ENCODE measurements at places on chromosomes 11 and 22.

GRCh38 chr11:93942176-93942575 is 79.0 kb upstream of the HEPHL1 start:
- no peak for DNase-seq

GRCh38 chr11:13463779-13464290 is 813 bp upstream of the BTBD10 start:
- no peak for DNase-seq

DNA sequence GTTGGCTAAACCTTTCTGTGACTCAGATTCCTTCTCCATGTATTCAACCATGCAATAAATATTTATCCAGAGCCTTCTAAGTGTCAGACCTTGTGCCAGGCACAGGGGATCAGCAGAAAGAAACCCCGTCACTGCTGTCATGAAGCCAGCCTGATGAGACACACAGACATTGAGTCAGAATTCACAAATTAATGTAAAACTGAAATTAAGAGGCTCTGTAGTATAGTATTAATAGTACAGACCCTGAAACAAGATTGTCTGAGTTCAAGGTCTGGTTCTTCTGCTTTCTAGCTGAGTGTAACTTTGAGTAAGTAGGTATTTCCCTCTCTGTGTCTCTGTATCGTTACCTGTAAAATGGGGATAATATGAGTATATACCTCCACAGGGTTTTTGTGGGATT is 46.9 kb downstream of the ME3 start:
- no peak for DNase-seq

- no peak for DNase-seq
These were observed 1.9 kb upstream of the BCL9L start for GRCh38 chr11:118927554-118928100.

- no peak for DNase-seq
These were observed 356.5 kb downstream of the INSC start for GRCh38 chr11:15471048-15471894.

DNA sequence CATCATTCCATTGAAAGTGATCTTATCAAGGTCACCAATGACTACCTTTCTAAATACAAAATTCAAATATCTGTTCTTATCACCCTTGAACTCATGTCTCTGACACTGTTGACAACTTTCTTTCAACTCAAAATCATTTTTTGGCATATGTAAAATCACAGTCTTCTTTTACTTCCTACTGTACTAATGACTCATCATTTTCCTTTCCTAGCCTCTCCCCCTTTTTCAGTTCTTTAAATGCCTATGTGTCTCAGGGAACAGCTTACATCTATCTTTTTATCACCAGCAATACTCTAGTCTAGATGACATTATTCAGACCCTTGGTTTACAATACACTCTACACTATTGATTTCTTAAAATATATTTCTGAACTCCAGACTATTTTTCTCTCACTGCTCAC is 2220.7 kb upstream of the RAG2 start:
- no peak for DNase-seq

- no peak for DNase-seq
These were observed 42.7 kb downstream of the IGLL1 start for GRCh38 chr22:23537416-23537815.

DNA sequence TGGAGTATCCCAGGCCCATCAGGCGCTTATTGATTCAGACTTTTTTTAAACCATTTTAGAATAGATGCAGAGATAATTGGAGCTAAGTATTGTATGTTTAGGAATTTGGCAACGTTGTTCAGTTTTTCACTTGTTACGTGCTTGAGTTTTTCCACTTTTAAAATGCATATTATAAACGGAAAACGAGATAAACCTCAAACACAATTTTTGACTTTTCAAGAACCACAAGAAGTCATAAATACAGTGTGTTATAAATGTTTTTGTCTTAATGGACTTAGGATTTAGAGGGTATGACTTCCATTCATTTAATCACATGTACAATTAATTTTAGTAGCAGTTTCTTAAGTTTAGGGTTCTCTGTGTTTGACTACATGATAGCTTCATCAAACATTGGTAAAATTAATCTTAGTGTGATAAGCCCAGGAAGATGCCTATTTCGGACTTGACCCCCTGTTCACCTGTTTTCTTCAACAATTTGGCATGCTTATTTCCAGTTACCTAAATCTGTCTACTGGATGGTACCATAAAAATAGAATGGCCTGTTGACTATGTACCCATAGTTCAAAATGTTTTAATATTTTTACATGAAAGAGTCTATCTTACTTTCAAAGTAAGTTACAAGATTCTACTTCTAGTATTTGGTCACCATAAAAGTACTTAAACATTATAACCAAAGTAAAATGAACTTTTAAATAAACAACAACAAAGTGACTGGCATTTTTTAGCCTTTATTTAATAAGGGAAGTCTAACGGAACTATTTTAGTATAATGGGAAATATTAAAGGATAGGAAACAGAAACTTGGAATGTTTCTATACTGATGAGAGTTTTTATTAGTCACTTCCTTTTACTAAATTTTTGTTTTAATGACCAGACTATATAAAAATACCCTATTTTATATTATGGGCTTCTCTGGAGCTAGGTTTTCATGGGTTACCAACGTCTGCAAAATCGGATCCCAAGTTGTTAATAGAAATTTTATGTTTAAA is 1.4 kb downstream of the ZC3H12C start:
- no peak for DNase-seq

- no peak for DNase-seq
These were observed 4.8 kb downstream of the SMTN start for GRCh38 chr22:31085928-31086327.

- no peak for DNase-seq
These were observed 152.4 kb upstream of the ZC3H12C start for GRCh38 chr11:109940816-109941215.

DNA sequence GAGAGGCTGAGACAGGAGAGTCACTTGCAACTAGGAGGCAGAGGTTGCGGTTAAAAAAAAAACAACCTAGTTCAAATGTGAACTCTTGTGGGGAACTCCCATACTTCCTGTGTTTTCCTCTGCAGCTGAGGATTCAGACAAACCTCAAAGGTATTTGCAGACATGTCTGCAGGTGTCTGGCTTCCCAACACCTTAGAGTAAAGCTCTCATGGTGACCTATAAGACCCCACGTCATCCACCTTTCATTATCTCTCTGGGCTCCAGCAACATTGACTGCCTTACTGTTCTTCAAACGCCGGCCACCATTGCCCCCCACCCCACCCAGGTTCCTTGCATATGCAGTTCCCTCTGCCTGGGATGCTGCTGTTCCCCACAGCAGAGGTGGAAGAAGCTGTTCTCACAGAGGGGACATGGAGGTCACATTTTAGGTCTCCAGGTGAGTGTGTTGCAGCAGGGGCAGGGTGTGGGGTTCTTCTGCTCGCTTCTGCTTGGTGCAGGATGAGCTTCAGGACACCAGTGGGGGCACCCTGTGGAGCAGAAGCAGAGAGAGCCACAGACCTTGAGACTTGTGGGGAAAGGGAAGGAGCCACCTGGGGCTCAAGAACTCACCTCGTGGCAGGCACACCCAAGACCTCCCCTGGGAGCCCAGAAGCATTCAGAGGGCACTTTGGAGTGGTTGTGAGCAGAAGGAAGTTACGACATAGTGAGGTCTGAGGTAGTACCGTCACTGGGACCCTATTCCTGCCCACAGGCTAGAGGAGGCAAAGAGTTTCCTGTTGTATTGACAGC is 203.2 kb downstream of the CSNK2A3 start:
- DNase-seq, result no peak

- DNase-seq, result no peak
These were observed 19.2 kb downstream of the TBX1 start for GRCh38 chr22:19779685-19780268.

DNA sequence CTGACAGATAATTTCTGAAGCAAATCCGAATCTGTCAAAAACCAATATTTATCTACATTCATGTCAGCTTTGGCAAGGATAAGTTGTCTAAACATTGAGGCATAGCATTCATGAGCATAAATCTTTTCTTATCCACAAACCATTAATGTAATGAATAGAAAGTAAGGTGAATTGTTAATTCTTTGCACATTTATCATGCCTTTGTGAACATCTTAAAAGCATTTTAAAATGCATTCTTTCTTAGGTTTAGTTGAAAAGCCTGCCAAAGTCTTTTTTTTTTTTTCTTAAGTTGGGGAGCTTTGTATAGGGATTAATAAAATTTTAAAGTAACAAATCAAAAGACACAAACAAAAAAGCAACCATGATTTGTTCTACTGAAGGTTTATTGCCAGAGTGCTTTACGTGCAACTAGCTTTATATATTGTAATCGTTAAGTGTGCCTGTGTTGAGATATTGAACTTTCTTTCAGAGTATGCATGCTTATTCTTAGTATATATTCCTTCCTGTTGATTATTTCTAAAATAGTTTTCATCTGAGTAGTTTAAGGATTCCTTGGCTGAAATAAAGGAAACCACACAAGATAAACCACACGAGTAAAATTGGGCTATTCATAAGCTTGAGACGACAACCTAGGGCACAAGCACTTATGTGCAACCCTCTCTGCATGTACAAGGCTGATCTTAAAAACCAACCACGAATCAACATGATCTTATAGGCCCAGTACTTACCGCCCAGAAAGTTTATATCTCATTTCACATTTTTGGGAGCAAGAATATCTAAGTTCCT is 1110.9 kb upstream of the CNTN5 start:
- DNase-seq, result no peak

- DNase-seq, result no peak
These were observed 18.2 kb downstream of the ZBTB16 start for GRCh38 chr11:114077482-114078305.

DNA sequence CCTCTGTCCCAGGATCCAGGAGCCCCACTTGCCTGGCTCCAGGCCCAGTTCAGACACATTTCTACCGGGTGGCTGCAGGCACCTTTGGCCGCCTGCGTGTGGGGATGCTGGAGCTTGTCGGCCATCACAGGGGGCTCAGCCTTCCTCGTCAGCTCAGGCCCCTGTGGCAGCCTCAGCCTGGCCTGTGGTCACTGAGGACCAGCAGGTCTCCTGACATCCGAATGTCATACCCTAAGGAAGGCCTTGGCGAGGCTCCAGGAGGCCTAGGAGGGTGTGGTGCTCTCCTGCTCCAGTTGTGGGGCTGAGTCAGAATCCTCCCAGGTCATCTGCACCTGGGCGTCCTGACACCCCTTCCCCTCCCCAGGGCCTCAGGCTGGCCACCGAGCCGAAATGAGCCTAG is 14.9 kb upstream of the SOX10 start:
- DNase-seq, result no peak

- DNase-seq, result peak; percentile 89
These were observed 56.0 kb downstream of the DCUN1D5 start for GRCh38 chr11:103035791-103036434.

GRCh38 chr11:22193348-22194051 is 615 bp downstream of the ANO5 start:
- no peak for DNase-seq

DNA sequence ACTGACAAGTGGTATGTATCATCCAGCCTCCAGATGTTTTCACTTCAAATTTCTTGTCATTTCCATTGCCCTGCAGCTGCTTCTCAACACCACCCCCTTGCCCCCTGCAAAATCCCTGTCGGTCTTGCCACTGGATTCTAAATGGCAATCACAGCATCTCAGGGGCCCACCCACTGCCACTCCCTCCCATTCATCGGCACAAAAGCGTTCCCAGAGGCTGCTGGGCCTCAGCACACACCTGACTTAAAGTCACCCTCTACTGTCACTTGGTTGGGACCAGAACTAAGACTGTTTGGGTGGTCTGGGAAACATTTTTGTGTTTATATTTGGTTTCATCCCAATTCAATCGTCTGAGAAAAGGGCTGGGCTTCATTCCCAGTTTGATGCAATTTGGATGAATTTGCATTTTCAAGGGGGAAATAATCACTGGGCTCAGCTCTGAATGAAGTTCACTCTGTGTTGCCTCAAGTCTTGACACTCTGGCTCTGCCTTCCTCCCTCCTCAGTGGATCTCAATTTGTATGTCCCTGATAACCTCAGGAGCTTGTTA is 27.1 kb downstream of the SYT13 start:
- no peak for DNase-seq

GRCh38 chr22:48068323-48068885 is 1306.0 kb downstream of the TBC1D22A start:
- no peak for DNase-seq

DNA sequence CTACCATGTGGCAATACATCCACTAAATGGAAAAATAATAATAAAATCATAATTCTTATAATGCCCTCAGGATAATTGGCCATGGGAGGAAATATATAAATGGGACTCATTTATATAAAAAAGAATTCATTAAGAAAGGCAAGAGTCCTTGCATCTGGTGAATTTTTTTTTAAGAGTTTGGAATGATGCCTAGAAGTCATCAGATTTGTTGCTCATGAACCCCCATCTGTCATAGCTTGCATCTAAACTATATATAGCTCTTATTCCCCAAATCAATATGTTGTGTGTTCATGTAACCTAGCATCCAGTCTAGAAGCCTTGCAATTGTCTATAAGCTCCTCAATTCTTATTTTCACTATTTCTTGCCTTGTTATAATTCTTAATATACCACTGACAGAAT is 75.9 kb downstream of the CADM1 start:
- DNase-seq, result no peak

DNA sequence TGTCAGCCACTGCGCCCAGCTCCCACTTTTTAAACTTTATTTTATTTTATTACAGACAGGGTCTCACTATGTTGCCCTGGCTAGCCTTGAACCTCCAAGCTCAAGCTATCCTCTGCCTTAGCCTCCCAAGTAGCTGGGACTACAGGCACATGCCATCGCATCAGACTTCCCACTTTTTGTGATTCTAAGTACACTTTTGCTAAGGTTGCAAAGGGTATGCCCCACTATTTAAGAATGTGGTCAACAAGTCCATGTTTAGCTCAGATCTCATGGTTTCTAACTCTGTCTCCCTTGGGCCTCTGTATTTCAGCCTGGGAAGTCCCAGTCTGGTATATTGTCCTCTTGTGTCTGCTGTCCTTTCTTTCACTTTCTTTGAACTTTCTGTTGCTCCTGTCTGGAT is 35.3 kb downstream of the EXPH5 start:
- no peak for DNase-seq

DNA sequence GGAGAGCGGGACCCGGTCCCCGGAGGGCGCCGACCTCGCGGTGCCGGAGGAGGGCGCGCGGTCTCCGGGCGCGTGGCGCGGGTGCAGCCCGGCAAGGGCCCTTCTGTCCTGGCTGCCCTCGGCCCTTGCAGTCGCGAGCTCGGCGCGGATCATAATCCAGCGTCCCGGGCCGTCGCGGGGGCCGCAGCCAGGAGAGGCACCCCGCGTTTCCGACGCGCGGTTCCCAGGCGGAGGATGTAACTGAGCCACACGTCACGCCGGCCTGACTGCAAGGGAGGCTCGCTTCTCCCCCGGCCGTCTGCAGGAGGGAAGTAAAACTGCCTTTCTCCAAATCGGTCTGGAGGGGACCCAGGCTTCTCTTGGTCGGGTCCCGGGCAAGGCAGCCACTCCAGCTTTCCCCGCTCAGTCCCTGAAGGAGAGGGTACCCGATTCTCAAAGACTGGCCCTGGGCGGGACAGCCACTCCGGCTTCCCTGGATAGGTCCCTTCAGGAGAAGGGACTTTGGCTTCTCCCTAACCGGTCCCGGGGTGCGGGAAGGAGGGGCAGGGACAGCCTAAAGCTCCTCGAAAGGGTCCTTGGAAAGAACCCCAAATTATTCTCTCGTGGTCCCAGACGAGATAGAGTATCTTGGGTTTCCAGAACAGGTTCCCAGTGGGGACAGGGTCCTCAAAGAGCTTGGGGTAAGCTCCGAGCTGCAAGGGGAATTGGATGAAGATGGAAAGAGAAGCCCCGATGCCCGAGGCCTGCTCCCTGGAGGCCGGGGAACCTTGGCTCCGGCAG is 836 bp downstream of the SPON1 start:
- no peak for DNase-seq

- no peak for DNase-seq
These were observed 44.8 kb downstream of the SPECC1L start for GRCh38 chr22:24315367-24315966.

GRCh38 chr11:47987781-47988180 is 7.4 kb downstream of the PTPRJ start:
- no peak for DNase-seq

- no peak for DNase-seq
These were observed 385.5 kb upstream of the B3GAT1 start for GRCh38 chr11:134797411-134798089.

Measured in glomerular endothelial cell (primary cell).